ENCODE measurements at places on chromosomes 7 and 10.

DNA sequence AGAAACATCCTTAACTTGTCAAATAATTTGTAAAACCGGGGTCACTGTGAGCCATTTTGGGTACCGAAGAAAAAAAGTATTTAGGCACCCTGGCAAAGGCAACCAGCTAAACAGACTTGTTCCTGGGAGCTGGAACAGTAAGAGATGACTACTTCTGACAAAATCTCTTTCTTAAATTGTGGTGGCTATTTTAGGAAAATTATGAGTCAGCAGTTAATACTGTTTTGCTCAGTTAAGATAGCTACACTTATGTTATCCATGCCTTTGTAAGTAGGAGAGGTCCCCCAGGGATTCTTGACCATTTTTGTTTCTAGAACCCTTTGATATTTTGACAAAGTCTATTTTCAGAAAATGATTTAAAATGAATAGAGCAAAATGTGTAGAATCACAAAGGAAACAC, 68.7 kb downstream of the TAX1BP1 start:
- DNase-seq: no peak

DNA sequence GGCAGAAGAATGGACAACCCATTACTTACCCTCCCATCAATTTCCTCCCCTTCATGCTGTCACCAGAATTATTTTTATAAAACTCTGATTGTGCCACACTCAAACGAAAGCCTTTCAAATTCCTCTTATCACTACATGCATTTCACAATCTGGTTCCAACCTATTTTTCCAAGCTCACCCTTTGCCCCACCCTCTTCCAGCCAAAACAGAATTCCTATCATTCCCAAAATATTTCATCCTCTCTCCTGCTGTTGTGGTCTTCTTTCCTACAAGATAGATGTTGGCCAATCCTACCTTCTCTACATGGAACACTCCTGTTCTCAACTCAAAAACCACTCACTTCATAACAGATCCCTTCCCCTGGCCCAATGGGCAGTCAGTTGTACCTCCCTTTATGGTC, 111.5 kb downstream of the ELAPOR2 start:
- DNase-seq: no peak

DNA sequence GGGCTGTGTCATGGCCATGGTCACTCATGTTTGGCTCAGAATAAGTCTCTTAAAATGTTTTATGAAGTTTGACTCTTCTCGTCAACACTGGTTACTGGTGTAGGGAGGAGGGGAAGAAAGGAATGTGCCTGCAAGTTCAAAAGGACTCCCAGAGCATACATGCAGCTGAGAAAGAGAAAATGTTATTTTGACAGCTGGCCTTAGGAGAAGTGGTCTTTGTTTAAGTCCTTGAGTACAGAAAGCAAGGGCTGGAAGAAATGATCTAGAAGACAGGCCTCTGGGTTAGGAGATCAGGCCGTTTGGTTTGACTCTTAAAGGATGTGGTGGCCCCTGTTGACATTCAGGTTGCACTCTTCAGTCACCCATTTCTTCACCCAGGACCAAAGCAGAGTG, 245.5 kb downstream of the REEP3 start:
- DNase-seq: no peak

GRCh38 chr10:95896071-95896850, 11.5 kb upstream of the CC2D2B start:
- no peak for DNase-seq
